ENCODE measurements at places on chromosomes 12 and 14. TPM values are rescaled to one million over a fixed set of nuclear protein-coding genes. Genes with fewer than 3 reads are reported as not detected.

DNA sequence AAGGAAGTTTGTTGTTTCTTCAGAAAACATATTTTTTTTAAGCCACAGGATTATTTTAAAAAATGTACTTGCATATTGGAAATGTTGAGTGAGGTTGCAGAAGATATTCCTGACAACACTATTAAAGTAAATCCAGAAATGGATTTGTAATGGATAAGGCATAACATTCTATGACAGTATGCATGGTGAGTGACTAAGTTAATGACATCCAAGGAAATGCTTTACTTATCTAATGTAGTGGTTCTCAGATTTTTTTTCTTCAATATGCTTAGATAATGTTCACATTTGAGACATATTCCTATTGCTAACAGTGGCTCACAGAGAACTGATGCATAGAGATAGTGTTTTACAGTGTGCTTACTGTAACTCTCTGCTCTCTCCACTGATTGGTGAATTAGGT, 49.4 kb downstream of the ZDHHC17 start:
- no peak for DNase-seq

GRCh38 chr14:37544407-37544806, 50.6 kb downstream of the FOXA1 start:
- DNase-seq = no peak

- no peak for DNase-seq
Measured at GRCh38 chr12:114626-115211, 48.2 kb downstream of the IQSEC3 start.

GRCh38 chr12:23099604-23100003, 474.6 kb downstream of the ETNK1 start:
- DNase-seq = no peak

- no peak for DNase-seq
Measured at GRCh38 chr12:46910830-46911229, 85.0 kb upstream of the SLC38A4 start.

- DNase-seq = no peak
Measured at GRCh38 chr14:40248671-40249070, 816.4 kb upstream of the FBXO33 start.

GRCh38 chr12:100778967-100779590, 15.5 kb upstream of the ANO4 start:
- no peak for DNase-seq

DNA sequence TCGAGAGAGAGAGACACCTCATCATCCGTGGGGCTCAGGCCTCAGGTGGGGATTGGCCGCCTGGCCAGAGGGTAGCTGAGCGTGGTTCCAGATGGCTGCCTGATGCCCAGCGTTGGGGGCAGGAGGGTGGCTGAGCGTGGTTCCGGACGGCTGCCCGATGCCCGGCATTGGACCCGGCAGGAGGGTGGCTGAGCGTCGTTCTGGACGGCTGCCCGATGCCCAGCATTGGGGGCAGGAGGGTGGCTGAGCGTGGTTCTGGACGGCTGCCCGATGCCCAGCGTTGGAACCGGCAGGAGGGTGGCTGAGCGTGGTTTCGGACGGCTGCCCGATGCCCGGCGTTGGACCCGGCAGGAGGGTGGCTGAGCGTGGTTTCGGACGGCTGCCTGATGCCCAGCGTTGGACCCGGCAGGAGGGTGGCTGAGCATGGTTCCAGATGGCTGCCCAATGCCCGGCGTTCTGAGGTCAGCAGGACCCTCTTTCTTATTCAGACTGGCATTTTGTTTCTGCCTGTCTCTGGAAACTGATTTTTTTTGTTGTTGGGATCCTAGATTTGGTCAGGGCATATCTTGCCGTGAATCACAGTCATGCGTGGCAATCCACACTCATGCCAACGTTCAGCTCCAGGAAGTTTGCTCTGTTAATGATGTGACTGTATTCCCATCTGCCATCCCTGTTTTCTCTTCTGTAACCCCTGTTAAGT, 40.7 kb downstream of the GALNT9 start:
- no peak for DNase-seq

DNA sequence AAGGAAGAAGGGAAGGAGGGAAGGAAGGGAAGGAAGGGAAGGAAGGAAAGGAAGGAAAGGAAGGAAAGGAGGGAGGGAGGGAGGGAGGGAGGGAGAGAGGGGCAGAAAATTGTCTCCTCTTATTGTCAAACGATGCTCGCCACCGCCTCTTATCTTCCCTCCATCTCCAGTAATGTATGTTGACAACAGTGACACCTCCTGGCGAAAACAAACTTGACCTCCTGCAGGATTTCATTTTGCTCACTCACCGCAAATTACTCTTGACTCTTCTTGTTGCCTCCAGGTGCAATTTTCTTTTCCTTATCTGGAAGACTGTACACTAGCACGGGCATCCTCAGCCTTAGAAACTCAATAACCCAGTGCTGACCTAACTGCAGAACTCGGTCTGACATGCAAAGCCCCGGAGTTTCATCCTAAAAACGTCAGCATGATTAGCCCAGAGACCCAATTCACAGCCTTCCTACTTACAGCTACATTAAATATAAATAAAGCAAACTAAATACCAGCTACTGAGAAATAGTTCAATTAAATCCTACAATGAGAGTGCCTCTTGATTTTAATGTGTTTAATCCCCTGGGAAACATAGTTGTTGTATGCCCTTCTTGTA, 512.4 kb upstream of the TMPO start:
- DNase-seq = peak; percentile 4

DNA sequence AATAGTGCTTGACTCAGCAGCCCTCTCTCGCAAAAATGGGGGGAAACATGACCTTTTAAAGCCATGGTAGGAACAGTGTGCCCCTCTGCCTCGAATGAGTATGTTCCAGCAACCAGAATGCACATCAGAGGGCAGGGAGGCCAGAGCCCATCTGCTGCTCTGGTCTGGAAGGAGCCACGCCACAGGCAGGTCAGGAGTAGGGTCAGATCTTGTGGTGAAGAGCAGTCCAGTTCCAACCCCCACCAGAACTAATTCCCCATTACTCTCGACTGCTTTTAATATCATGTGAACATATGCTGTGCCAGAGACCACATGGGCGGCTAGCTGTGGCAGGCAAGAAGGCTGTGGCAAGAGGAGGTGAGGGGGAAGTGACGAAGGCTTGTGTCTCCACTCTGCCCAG, 34.6 kb upstream of the TMX1 start:
- DNase-seq = no peak

- no peak for DNase-seq
Measured at GRCh38 chr14:104335611-104336010, 197.2 kb downstream of the KIF26A start.

DNA sequence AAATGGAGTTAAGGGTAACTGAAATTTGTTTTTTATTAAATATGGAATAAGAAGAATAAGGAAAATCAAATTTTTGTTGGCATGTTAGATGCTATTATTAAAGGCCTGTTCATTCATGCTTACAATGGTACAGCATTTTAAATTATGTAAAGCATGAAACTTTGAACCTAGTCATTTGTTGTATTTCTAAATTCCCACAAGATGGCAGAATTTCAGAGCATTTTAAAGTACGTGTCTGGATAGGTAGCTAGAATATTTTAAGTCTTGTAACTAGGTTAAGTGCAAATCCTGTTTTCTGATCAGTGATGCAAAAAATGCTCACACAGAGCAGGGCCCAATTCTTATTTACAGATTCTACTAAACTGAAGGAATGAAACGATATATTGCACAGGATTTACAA, 585.6 kb upstream of the MIS18BP1 start:
- no peak for DNase-seq

DNA sequence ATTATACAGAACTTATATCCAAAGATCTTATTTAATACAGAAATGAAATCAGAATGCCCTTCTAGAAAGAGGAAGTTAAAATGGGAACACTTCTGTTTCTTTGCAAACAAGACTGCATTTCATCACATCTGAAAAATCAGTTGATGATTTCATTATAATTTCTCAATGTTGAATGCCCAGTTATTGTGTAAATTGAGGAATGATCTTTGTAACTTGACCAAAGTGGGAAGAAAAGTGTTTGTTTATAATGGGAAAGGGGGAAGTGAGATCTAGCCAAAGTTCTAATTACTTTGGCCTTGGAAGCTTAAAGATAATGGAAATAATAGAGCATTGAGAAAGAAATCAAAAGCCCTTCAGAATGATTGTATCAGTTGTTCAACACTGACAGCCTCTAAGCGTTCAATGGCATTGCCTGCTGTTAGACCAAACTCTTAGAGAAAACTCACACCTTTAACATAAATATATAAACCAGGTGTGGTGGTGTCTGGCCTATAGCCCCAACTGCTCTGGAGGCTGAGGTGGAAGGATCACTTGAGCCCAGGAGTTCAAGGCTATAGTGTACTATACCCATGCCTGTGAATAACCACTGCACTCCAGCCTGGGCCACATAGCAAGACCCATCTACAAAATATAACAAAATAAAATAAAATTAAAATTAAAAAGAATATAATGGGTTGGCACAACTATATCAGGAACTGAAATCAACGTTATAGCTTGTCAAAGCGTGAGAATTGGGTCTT, 9.9 kb upstream of the LYZ start:
- no peak for DNase-seq

GRCh38 chr12:101909646-101910045, 32.3 kb downstream of the DRAM1 start:
- DNase-seq = no peak

DNA sequence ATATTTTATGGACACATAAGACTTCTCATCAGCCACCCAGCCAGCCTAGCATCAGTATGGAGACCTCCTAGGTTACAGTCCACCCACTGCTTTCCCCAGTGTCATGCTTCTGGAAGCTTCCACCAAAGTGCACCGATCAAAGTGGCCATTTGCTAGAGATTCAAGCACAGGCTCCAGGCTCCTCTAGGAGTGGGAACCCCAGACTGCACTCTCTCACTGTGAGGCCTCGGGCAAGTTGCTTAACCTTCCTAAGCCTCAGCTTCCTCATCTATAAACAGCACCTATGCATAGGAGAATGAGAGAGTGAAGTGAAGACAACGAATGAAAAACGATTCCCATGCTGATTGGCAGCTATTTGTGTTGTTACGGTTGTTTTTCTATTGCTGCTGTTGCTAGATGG, 94.4 kb downstream of the DICER1 start:
- DNase-seq = no peak

DNA sequence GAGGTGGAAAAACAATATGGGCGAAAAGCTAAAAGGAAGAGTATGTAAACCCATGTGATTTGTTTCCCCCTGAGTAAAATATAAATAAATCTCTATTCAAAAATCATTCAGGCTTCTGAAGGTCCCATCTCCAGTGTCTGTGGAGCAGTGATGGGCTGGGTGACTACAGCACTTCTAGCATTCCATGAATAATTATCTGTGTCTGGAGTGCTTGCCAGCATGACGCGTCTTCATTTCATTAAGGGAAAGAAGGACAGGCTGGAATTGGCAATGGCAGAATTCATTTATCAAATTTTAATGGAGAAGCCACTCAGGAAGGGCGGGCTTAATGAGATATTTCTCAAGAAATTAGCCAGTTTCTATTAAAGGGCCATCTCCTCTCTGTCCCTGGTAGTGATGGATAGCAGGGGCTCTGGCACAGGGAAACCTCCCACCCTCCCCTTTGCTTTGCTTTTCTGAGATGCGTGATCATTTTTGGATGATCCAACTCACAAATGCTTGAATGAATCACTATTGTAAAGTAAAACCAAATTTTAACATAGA, 916.3 kb upstream of the SEL1L start:
- DNase-seq = no peak

GRCh38 chr14:75521415-75522199, 662 bp upstream of the BATF start:
- DNase-seq = no peak

DNA sequence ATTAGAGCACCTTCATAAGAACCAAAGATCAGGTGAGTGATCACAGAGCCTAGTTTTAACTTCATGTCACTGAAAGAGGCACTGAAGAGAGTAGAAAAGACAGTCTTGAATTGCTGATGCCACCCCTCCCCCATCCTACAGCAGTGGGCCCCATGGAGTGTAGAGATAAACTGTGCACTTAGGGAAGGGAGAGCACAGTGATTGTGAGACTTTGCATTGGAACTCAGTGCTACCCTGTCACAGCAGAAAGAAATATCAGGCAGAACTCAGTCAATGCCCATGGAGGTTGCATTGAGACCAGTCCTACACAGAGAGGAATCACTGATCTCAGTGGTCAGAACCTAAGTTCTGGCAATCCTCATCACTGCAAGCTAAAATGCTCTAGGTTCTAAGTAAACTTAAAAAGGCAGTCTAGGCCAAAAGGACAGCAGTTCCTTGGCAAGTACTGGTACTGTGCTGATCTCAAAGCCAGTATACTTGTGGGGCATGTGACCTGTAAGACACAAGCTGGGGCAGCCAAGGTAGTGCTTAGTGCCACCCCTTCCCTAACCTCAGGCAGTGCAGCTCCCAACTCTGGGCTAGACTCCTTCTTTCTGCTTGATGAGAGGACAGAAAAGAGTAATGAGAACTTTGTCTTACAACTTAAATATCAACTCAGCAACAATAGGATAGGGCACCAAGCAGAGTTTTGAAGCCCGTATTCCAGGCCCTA, 94.1 kb downstream of the FSCB start:
- DNase-seq = no peak

DNA sequence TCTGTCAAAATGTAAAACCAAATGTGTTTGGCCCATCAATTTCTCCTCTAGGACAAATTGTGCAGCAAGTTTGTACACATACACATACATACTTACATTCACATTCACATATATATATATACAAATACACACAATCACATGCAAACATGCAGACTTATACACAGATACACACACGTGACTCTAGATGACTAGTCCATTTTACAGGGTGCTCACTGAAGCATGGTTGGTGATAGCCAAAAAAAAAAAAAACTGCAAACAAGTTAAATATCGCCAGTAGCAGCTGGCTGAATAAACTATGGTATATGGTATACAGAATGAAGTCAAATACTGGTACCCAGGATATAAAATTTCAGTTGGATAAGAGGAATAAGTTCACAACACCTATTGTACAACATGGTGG, 77.9 kb downstream of the SLC25A21 start:
- DNase-seq = no peak

HOXC6 gene
- total RNA-seq = 0.70 TPM

EIF2S3B gene
- 2.3 TPM for total RNA-seq

KCTD10 gene
- 86.2 TPM for total RNA-seq

HOXC12 gene
- total RNA-seq = not detected

SCAF11 gene
- 78.1 TPM for total RNA-seq

ESR2 gene
- total RNA-seq = 0.05 TPM

FOXN3 gene
- 18.8 TPM for total RNA-seq

JPH4 gene
- total RNA-seq = not detected

OR4M1 gene
- total RNA-seq = not detected

FLRT2 gene
- 153 TPM for total RNA-seq

TAS2R43 gene
- total RNA-seq = not detected

P2RX2 gene
- not detected for total RNA-seq

SRRM4 gene
- total RNA-seq = not detected

DEPDC4 gene
- total RNA-seq = 0.41 TPM

PPM1H gene
- total RNA-seq = 7.2 TPM

Measured in glomerular endothelial cell (primary cell).